ENCODE measurements at places on chromosomes 5 and 9. TPM values are rescaled to one million over a fixed set of nuclear protein-coding genes. Genes with fewer than 3 reads are reported as not detected.

Gene KCNIP1
- total RNA-seq = not detected

Gene SLC36A3
- total RNA-seq = not detected

Gene MED27
- 13.4 TPM for total RNA-seq

Gene LHX3
- not detected for total RNA-seq

Gene GAPVD1
- 72.3 TPM for total RNA-seq

Gene BRD9
- total RNA-seq = 35.3 TPM

Gene MAP1B
- 83.4 TPM for total RNA-seq

Gene NPDC1
- total RNA-seq = 15.7 TPM

- no peak for DNase-seq
Observed at GRCh38 chr5:157150995-157151394, 8.3 kb upstream of the MED7 start.

- peak; percentile 62 for DNase-seq
Observed at GRCh38 chr5:122187426-122187825, 58.1 kb downstream of the ZNF474 start.

DNA sequence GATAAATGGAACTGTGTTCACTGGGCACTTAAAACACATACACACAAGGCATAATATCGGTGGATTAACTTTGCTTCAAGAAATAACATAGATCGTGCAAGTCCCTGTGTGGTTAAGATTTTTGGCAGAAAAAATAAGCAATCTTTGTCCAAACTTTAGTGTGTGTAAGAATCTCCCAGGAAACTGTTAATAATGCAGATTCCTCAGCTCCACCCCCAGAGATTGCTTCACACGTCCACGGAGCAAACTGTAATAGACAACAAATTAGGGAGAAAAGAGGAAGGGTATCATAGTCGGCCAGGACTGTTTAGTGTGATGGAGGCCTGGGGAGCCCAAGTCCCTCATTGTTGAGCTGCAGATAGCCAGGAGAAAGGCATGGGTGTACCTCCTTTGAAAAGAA, 84.8 kb downstream of the PJA2 start:
- no peak for DNase-seq

GRCh38 chr9:88723751-88724150, 188.8 kb downstream of the NXNL2 start:
- DNase-seq = no peak

GRCh38 chr9:14372437-14373335, 58.7 kb upstream of the NFIB start:
- DNase-seq = peak; percentile 68

- DNase-seq = no peak
Observed at GRCh38 chr5:173648308-173648866, 31.9 kb upstream of the BOD1 start.

- DNase-seq = peak; percentile 18
Observed at GRCh38 chr5:125244531-125244930, 498.1 kb upstream of the ZNF608 start.

DNA sequence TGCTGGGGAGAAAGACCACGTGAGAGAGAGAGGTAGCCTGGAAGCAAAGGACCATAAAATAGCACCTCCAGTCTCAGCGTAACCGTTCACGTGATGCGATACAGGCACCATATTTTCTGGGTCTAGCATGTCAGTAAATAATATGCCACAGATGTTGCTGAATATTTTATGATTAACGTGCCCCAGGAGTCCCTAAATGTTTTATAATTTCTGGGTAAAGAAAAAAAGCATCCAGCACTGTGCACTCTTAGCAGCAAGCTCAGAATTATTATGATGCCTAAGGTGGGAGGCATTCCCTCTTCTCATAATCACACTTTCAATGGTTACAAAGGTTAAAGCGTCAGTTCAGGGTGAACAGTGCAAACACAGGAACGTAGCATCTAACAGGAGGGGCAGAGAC, 121.8 kb downstream of the CAVIN4 start:
- DNase-seq = no peak

DNA sequence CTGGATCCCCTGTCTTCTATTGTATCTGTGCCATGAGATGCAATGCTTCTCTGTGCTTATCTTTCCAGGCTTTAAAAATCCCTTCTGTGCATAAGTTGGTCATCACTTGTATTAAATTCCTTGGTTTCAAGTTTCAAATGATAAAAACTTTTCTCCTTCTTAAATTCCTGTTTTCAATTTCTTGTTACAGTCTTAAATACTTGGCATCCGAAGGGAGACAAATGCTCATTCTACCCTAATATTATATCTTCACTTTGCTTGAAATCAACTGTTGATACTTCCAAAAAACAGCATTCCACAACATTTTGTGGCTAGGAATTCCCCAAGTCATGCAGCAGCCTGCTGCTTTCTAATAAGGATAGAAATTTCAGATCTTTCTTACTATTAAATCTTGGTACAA, 413.2 kb upstream of the ACTBL2 start:
- DNase-seq = no peak

- DNase-seq = peak; percentile 1
Observed at GRCh38 chr5:136686192-136686872, 321.0 kb upstream of the TRPC7 start.

- no peak for DNase-seq
Observed at GRCh38 chr5:17161662-17162061, 55.8 kb upstream of the BASP1 start.

- no peak for DNase-seq
Observed at GRCh38 chr9:95910770-95911340, 35.4 kb downstream of the ERCC6L2 start.

DNA sequence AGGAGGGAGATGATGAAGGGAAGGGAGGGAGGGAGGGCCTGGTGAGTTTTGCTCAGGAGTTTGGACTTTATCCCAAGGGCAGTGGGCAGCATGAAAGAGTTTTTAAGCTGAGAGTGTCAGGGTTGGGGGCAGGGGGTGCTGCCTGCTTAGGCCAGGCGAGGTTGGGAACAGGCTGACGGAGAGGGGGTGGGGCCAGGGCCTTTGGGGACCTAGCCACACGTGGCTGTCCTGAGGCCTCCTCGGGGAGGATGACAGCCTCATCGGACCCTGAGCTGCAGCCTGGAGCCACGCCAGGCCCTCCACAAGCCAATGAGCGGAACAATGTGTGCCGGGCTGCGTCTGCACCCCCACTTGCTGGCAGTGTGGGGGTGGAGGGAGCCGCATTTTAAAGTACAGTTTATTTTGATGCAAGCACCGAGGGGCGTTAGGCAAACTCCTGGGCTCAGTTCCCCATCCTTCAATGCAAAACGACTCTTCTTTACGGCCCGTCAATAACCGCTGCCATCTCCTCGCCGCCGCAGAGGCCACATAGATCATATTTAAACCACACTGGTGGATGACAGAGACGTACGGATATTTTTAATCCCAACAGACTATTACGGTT, 5.3 kb upstream of the RXRA start:
- DNase-seq = no peak
